Stimulated activated memory B cell treated with anti-CD40 and anti-IgM and Interleukin-4, amounts not matched to agents 10 μg/mL and 1 μg/mL and 100 μg/mL, for 72 hours (primary cell): ENCODE measurements at places on chromosomes 4 and X.

DNA sequence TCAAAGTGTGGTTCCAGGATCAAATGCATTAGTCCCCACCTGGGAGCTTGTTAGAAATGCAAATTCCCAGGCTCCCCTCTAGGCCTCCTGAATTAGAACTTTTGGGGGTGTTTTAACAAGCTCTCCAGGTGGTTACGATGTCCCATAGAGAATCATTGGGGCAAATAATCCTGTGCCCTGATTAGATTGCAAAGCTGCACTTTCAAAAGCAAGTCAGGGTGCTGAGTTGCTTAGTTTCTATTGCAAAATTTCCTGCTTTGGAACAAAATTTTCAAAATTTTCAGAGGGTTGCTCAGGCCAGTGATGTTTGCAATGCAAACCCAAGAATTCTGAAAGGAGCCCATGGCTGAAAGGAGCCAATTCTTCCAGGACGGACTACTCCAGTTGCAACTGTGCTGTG lies 71.0 kb downstream of the MGST2 start:
- no peak for ATAC-seq

DNA sequence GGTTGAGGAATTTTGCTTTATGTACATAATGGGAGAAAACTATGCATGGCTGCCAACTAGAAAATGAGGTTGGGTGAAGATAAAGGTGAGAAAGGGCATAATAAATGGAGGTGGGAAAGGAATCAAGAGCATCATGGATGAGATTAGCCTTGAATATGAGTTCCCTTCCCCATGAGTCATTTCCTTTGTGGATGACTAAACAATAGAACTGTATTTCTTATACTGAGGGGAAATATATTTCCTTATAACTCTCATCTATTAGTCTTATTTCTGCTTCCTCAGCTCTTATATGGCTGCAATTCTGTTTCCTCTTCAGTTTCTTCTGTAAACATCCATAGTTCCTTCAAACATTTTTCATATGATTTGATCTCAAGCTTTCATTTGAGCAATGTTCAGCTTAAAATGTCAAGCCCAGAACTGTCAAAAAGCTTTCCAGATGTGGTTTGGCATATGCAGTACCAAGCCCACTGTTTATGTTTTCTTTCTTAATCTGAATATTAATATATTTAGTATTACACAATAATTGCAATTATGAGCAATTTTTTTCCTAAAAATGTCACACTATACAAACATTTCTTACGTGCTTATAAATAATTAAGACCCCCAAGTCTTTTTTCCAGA lies 100.7 kb upstream of the GRPR start:
- ATAC-seq = no peak

GRCh38 chrX:39749728-39750127 lies 348.0 kb downstream of the BCOR start:
- ATAC-seq = no peak

DNA sequence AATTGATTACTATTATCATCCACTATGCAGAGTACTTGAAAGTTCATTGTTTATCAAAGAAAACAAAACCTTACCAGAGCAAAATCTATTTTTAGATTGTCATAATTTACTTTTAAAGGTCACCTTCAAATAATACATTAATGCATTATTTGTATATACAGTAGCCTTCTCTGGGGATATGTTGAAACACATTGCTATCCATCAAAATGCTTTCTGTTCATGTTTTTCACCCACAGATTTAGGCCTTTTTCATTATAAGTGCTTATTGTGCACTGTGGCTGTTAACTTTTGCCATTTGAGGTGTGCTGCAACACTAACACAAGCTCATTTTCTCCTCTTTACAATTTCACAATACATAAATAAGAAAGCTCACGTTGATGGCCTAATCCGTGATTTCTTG lies 74.1 kb upstream of the ANKRD50 start:
- no peak for ATAC-seq

- ATAC-seq = no peak
Observed at GRCh38 chr4:19298998-19299397, 952.7 kb upstream of the SLIT2 start.

- no peak for ATAC-seq
Observed at GRCh38 chrX:77436271-77436670, 10.9 kb upstream of the FGF16 start.

- no peak for ATAC-seq
Observed at GRCh38 chr4:38162240-38162784, 202.1 kb downstream of the PTTG2 start.

- ATAC-seq = no peak
Observed at GRCh38 chr4:54473077-54473545, 184.6 kb upstream of the KIT start.

GRCh38 chr4:188143731-188144130 lies 4.5 kb downstream of the TRIML1 start:
- no peak for ATAC-seq
